Brain pericyte (primary cell): ENCODE measurements at places on chromosomes 5 and 9.

DNA sequence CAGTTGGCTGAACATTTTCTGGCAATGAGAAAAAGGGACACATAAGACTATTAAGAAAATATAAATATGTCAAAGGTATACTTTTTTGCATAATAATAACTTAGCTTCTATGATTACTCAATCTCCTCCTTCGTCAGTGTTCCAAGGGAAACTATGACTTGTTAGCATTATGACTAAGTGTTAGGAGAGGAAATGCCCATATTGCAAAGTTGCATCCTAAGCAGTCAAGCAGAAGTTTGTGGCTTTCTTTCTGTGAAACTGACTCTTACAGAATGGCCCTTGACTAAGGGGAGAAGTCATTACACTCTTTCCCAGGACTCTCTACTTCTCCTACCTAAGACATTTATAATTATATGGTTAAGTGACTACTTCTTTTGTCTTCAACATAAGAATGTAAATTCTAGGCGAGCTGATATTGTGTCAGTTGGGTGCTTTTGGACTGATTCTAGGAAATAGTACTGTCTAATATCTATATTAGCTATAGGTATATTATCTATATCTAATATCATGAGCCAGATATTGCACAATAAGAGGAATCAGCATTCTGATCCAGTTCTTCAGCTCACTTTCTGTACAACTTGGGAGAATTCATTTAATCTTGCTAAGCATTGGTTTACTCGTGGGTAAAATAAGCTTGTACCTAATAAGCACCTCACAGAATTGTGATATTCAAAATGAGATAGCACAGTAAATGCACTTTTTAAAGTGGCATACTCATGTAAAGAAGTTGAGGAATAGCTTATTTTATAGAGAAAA is 16.4 kb upstream of the SPINK6 start:
- no peak for DNase-seq

- DNase-seq = no peak
Measured at GRCh38 chr5:44911501-44911900, 102.8 kb downstream of the MRPS30 start.

DNA sequence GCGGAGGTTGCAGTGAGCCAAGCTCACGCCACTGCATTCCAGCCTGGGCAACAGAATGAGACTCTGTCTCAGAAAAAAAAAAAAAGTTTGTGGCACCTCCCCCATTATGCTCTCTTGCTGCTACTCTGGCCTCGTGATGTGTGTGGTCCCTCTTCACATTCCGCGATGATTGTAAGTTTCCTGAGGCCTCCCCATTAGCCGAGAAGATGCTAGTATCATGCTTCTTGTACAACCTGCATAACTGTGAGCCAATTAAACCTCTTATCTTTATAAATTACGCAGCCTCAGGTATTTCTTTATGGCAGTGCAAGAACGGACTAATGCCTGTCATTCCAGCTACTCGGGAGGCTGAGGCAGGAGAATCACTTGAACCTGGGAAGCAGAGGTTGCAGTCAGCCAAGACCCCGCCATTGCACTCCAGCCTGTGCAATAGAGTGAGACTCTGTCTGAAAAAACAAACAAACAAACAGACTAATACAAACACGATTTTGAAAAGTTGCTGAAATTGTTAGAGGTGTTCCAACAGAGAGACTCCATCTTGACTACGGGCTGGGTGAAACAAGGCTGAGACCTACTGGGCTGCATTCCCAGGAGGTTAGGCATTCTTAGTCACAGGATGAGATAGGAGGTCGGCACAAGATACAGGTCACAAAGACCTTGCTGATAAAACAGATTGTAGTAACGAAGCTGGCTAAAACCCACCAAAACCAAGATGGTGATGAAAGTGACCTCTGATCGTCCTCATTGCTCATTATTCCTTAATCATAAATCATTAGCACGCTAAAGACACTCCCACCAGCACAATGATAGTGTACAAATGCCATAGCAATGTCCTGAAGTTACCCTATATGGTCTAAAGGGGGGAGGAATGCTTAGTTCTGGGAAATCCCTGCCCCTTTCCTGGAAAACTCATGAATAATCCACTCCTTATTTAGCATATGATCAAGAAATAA is 8.3 kb upstream of the AFF4 start:
- no peak for DNase-seq

DNA sequence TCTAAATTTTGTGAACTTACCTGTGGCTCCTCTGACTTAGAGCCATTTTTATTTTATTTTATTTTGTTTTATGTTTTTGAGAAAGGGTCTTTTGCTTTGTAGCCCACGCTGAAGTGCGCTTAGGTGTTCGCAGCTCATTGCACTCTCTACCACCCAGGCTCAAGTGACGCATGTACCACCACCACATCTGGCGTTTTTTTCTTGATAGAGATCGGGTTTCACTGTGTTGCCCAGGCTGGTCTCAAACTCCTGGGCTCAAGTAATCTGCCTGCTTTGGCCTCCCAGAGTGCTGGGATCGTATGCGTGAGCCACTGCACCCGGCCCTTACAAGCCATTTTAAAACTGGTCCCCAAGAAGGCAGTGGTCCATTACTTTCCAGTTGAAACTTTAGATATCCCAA is 18.5 kb downstream of the MATR3 start:
- DNase-seq = no peak

DNA sequence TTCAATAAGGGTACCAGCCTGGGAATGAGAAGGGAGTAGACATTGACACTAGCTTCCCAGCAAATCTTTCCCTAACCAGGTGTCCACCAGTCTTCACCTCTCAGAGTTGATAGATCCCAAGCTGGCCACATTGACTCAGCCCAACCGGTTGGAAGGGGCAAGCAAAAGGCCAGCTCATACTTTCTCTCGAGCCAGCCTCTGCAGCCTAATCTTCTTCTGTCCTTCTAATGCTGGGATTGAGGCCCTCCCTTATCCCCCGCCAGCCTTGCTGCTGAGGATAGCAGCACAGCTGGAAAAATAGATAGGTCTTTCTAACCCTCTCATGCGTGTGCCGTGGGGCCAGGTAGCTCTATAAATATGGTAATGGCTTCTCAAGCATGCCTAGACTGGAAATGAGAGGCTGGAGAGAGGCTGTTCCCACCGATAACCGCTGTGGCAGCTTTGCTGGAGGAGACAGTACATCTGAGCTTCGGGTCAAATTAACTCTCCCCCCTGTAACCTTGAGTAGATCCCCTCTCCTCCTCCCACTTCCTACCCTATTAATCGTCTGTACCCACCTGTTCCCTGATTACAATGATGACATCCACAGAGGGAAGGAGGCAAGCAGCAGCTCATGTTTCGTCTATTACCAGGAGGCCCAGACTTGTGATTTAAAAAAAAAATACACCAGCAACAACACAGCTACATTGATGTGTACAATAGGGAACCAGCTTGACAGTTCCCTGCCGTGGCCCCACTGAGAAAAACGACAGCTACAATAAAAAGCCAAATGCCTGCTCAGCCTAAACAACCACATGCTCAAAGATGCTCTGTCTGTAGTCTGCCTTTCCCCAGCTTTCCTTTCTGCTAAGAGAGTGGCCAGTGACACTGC is 219.9 kb upstream of the BRINP1 start:
- DNase-seq = no peak

DNA sequence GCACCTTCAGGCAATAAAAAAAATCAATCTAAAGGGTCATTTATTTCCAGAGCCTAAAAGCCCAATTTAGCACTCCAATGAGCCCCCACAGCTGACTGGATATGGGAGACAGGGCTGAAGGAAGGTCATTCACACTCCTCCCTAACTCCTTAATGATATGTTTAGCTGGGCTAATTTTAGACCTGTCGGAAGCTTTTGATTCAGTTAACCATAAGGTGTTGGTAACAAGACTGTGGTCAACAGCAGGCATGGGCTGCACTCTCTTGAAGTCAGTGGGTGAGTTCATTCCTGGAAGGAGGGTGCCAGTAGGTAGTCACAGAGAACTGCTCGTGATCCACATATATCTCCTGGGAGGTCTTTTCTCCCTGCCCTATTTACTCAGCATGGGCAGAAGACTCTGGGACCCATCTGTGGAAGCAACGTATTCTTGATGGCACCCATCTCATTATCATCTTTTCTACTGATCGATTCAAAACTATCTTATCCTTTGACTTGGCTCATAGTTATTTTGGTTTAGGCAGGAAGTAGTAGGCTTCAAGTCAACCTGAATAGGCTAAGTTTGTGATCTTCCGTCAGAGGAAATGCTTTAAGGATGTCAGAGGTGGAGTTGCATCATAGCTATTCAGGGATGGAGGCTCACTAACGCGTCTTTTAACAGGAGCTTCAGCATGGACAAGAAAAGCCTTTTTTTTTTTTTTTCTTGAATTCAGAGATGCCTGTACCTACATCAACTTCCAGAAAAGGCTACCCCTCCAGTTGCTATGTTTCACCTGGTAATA is 367.7 kb upstream of the SLC30A5 start:
- DNase-seq = no peak

- DNase-seq = no peak
Measured at GRCh38 chr9:136056546-136057235, 38.4 kb downstream of the NACC2 start.

GRCh38 chr9:136824496-136825225 is 16.9 kb downstream of the RABL6 start:
- DNase-seq = no peak

DNA sequence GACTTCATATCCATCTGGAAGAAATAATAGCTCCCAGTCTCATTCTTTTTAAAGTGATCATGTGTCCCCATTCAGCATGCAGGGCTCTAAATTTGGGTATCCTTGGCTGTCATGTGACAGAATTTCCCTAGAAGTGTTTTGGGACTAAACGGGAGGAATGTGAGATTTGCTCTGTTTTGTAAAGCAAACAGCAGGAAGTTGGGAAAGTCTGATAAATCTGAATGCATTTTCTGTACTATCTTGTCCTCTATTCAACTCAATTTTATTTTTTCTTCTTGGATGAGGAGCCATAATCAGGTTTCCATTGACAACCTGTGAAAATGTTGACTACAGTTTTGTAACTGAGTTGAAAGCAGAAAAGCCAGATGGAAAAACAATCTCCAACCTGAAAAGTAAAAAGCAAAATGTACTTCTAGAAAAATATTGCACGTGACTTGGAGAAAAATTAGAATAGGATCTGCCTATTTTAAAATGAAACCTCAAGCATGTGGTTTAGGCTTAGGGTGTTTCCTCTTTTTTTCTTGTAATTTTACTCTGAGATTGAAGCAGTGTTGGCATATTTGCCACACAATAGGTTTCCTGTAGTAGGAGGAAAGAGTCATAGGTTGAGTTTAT is 76.2 kb upstream of the IL6ST start:
- DNase-seq = no peak

GRCh38 chr9:35436933-35437332 is 53.0 kb upstream of the RUSC2 start:
- DNase-seq = no peak

DNA sequence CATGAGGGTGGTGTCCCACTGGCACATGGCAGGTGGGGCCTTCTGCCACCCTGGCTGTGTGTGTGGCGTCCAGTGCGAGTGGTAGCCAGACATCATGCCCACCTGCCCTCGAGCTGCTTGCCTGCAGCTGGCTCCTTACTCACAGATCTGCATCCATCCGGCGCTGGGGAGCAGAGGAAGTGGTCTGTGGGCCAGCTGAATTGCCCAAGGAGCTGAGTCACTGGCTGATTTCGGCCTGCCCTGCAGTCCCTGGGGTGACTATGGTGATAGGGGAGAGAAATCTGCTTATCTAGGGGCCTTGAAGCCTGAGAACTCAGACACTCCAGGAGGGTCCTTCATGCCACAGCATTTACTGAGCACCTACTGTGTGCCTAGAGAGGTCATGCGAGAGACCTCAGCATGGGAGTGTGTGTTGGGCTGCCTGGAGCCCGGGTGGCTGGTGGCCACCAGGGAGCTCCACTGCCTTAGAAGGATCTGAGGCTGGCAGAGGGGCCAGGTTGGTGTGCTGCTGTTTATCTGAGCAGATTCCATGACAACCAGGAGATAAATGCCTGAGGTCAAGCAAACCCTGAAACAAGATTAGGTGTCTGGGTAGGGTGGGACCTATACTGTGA is 57.1 kb downstream of the SLC22A5 start:
- no peak for DNase-seq

DNA sequence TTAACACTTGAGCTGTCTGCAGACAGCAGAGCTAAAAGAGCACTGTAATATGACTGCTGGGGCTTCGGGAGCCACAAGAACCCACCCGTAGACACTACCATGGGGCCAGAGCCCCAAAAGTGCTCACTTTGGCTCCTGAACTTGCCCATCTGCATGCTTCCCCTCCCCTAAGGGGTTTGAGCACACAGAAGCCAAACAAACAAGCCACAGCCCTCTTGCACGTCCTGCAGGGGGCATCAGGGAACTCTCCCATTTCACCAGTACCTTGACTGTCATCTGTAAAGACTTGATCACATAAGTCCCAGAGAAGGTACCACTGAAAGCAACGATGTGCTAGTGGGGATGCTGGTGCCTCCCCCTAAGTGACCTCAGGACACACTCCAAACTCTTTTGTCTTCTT is 681.8 kb downstream of the SEMA5A start:
- no peak for DNase-seq

- DNase-seq = peak; percentile 76
Measured at GRCh38 chr9:137083394-137084004, 3.3 kb upstream of the MAN1B1 start.

DNA sequence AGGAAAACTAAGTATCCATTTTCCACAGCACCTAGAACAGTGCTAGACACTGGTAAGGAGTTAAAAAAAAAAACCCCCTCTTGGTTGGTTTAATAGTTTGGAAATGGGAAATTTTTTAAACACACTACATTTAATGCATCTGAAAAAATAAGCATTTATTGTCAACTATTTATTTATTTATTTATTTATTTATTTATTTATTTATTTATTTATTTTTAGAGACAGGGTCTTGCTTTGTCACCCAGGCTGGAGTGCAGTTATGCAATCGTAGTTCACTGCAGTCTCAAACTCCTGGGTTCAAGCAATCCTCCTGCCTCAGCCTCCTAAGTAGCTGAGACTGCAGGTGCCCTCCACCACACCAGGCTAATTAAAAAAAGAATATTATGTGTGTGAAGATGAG is 51.6 kb downstream of the SNCAIP start:
- DNase-seq = no peak

GRCh38 chr9:123401879-123402513 is 46.0 kb downstream of the CRB2 start:
- DNase-seq = no peak

- DNase-seq = peak; percentile 79
Measured at GRCh38 chr5:9265441-9266287, 280.2 kb downstream of the SEMA5A start.

GRCh38 chr5:74542482-74542881 is 98.0 kb downstream of the ENC1 start:
- no peak for DNase-seq

- DNase-seq = no peak
Measured at GRCh38 chr9:126694206-126695081, 80.7 kb downstream of the LMX1B start.

DNA sequence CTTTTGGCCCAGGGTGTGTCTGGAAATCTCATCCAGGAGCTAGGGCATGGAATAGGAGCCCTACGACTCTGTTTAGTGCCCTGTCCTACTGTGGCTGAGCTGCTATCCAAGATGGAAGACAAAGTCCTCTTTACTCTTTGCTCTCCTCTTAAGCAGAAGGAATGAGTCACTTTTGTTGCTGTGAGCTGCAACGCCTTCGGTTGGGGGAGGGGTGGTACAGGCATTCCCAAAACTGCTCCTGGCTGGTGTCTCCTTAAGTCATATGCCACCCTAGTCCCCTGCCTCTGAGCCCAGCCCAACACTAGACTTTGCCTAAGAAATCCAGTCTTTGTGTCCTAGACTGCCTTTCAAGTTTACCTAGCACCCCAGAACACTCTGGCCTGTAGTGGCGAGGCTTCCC is 99.9 kb downstream of the PRR16 start:
- DNase-seq = no peak
